ENCODE measurements at places on chromosomes 7 and 10. TPM values are rescaled to one million over a fixed set of nuclear protein-coding genes. Genes with fewer than 3 reads are reported as not detected.

The GJD4 gene
- total RNA-seq, result not detected

The SLC29A4 gene
- 20.7 TPM for total RNA-seq

The VSIR gene
- total RNA-seq, result 41.2 TPM

The HTR5A gene
- total RNA-seq, result not detected

The CALCR gene
- total RNA-seq, result not detected

The NKX6-2 gene
- total RNA-seq, result not detected

The AS3MT gene
- total RNA-seq, result 0.77 TPM

The PLAC9 gene
- total RNA-seq, result 6.0 TPM

The IL6 gene
- total RNA-seq, result 0.77 TPM

The GDF10 gene
- total RNA-seq, result 0.37 TPM

The TUBAL3 gene
- total RNA-seq, result 12.8 TPM

The SERPINE1 gene
- 6.1 TPM for total RNA-seq

The OPN1SW gene
- total RNA-seq, result not detected

The MNX1 gene
- total RNA-seq, result 14.5 TPM

The ZNF503 gene
- total RNA-seq, result 3.6 TPM

The MOGAT3 gene
- total RNA-seq, result 47.7 TPM

The IL2RA gene
- 1.7 TPM for total RNA-seq

The RNF133 gene
- 0.32 TPM for total RNA-seq
